ENCODE measurements at places on chromosomes 7 and 10.

DNA sequence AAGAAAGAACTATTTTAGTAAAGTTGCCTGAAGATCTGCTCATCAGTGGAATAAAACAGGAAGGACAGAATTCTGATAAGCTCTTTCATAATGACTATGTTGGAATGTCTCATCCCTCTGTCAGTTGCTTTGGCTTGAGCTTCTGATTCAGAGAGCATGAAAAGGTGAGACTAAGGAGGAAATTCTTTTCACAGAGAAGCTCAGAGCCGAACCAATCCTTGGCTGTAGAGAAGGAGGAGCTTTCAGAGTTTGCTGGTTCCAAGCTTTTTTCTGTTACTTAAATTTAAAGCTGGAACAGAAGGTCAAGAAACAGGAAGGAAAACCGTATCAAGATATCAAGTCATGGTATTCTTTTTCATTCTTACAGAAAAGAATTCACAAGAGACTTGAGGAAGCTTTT is 24.0 kb downstream of the GSTO2 start:
- DNase-seq, result no peak

DNA sequence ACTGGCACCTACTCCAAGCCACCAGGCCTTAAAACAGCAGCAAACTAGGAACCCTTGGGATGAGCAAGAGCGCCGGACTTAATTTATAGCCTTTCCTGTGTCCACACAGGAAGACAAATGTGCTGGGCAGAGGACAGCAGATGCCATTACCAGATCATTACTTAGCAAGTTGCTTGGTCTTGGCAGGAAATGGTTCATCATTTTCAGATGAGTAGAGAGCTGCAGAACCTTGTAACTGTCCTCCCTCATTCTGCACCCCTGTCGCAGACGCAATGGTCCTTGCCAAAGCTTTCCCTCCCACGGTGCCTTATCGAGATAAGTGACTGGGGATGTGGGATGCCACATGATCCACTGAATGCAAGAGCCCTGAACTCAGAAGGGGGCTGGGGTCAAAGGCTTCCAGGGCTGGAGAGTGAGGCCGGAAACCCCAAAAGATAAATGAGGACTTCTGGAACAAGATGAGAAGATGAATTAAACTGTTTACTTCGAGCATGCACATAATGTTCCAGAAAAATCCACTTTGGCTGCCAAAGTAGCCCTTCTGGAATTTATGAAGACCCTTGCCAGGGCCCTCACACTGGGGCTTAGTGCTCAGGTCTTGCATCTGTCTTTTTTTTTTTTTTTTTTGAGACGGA is 145.6 kb upstream of the ZNF32 start:
- no peak for DNase-seq

GRCh38 chr7:96017877-96018276 is 245.5 kb downstream of the DYNC1I1 start:
- no peak for DNase-seq

DNA sequence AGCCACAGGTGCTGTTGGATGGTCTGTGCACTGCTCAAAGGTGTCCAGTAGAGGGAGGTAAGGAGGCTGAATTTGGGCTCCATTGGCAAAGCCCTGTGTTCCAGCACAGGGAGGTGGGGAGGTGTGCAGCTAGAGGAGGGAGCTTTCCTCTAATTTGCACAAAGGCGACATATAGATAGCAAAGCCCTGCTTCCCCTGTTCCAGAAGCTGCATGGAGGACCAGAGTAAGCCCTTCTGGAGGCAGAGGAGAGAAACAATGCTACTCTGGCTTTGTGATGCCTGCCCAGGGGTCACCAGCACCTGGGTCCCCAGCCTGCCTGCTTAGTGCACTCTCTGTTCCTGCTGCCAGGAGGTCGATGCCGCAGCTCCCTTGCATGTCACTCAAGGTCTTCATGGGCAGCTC is 3.4 kb upstream of the ARHGAP22 start:
- no peak for DNase-seq

- DNase-seq, result no peak
Measured at GRCh38 chr7:134945691-134946090, 40.6 kb upstream of the AGBL3 start.

GRCh38 chr10:108817584-108817983 is 1105.7 kb downstream of the XPNPEP1 start:
- no peak for DNase-seq

- no peak for DNase-seq
Measured at GRCh38 chr10:24350070-24350921, 141.4 kb downstream of the KIAA1217 start.

DNA sequence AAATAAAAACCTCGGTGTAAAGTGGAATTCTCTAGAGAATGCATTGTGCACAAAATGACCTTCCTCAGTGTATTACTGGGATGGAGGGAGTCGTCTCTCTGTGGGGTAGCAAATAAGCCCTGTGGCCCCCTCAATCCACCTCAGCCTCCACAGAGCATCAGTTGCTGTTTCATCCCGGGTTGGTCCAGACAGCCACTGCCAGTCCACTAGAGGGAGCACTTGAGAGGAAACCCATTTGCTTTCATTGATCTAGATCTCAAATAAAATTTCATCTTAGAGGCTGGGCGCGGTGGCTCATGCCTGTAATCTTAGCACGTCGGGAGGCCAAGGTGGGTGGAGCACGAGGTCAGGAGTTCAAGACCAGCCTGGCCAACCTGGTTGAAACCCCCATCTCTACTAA is 1128.7 kb downstream of the CNTNAP2 start:
- no peak for DNase-seq

DNA sequence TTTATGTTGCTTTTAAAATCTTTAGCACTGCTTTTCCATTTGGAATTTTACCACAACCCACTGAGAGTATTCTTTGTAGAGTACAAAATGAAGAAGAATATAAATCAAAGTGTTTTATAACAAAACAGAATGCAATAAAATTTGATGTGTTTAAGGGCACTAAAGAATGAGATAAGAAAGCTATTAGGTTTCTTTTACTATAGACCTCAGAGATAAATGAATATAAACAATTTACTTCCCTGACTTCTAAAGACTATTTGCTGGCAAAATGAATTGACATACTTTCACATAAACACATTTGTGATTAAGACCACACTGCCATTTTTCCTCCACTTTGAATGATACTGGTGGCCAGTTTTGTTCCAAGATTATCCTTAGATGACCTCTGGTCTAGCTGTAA is 124.5 kb downstream of the ITGA8 start:
- DNase-seq, result no peak

DNA sequence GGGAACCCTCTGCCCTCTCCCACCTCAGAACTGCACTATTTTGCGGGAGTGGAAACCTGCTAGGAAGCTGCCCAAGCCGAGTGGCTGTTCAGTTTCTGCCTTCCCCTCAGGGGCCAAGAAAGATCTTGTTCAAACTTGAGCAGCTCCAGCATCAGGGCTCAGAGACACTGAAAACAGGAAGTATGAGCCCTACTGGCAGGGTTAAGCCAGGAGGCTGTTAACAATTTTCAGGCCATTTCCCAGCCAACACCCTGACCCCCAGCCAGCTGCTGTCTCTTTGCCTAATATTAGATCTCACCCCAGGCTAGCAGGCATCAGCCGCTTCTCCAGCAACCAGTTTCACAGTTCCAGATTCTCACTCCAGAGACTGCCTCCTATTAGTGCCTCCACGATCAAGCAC is 9.2 kb downstream of the PLAU start:
- no peak for DNase-seq

DNA sequence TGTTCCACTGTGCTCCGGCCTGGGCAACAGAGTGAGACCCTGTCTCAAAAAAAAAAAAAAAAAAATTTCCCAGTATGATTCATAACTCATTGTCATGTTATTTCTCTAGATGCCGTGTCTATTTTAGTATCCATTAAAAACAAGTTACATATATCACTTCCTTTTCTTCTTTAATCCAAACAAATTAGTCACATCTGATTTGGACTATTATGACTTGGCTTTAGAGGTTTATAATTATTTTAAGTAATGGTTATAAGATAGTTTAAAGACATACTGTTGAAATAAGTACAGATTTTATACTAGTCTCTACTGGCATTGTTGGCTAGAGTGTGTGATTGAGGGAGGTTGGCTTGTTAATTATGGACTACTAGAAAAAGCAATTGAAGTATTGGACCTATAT is 53.3 kb downstream of the ZMYND11 start:
- DNase-seq, result no peak

GRCh38 chr10:124943301-124944092 is 1.6 kb downstream of the ZRANB1 start:
- no peak for DNase-seq

GRCh38 chr10:122206471-122207065 is 64.5 kb upstream of the BTBD16 start:
- no peak for DNase-seq

- no peak for DNase-seq
Measured at GRCh38 chr7:28156401-28156800, 24.2 kb downstream of the JAZF1 start.

GRCh38 chr7:5694912-5695726 is 86.3 kb downstream of the RNF216 start:
- no peak for DNase-seq

- no peak for DNase-seq
Measured at GRCh38 chr7:80207501-80207900, 72.9 kb downstream of the GNAI1 start.

GRCh38 chr7:124718032-124718766 is 47.4 kb downstream of the GPR37 start:
- DNase-seq, result no peak

- peak; percentile 66 for DNase-seq
Measured at GRCh38 chr10:72319416-72320254, 35.1 kb downstream of the DNAJB12 start.

DNA sequence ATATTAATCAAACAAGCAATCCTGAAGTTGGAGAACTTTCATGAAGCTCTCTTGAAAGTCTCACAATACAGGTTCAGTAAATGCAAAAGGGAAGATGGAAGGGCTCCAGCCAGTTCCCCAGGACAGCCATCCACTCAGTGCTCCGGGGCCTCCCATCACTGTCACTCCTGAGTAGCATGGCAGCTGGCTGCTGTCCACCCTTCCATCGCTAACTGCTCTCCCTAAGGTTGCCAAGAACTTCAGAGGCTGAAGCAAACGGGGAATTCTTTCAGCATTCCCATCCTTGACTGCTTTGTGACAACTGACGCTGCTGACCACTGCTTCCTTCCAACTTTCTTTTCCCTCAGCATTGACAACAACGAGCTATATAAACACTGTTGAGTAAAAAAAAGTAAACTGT is 69.1 kb downstream of the VPS41 start:
- DNase-seq, result no peak

GRCh38 chr7:52320610-52321009 is 714.8 kb upstream of the POM121L12 start:
- no peak for DNase-seq

- DNase-seq, result no peak
Measured at GRCh38 chr10:3935141-3935540, 150.1 kb upstream of the KLF6 start.

GRCh38 chr7:19560111-19560883 is 148.5 kb downstream of the POLR1F start:
- DNase-seq, result no peak

DNA sequence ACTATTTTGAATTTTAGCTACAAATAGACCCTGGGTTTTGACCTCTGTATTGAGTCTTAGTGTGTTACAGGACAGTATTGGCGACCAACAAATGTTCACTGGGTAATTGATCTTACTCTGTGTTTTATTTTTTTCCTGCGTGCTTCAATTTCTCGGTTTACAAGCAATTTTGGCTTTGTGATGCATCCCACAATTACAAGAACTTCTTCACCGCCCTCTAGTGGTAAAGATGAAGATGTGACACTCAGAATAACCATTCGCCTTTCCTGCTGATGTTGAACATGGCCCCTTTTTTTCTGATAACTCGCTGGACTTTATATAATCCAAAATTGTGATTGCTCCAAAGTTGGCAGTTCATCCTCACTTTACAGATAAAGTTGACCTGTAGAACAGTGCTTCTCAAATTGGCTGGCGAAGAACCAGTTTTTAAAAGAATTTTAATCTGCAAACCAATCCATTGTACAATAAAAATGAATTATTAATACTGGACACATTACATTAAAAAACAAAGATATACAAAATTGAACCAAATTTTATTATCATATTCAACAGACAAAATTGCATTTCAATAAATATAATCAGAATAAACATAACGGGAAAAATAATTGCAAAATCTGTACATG is 20.2 kb upstream of the SMC3 start:
- peak; percentile 28 for DNase-seq

GRCh38 chr10:15877836-15878576 is 17.7 kb upstream of the MINDY3 start:
- DNase-seq, result no peak

- no peak for DNase-seq
Measured at GRCh38 chr7:155261031-155261985, 36.4 kb upstream of the INSIG1 start.

DNA sequence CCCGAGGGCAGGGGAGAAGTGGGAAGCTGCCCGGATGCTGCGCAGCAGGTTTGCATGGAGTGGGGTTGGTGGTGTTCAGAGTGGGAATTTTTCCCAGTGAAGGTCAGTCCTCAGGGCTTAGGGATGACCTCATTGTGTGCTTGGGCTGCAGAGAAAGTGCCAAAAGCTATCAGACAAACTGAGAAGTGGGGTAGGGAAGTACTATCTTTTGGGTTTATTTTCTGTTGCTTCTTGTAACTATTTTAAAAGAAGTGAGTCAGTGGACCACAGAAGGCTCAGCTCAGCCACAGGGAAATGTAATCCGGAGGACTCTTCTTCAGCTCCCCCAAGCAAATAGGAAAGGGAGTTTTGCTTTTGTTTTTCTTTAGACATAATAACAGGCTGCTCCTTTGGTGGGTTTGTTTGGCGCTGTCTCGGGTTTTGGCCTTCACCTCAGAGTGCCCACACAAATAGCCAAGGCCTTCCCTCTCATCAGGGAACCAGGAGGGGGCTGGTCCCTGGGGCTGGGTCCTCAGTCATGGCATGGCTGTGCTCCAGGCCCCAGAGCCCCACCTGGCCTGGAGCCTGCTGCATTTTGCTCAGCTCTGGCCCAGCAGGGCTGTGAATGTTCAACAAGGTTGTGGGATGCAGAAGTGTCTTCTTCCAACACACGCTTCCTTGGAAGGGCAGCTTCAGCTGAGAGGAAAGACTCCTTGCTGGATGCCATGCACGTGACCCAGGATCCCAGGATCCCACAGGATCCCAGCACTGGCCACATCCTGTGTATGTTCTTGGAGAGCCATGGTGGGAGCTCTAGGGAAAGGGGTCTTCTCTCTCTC is 5.4 kb upstream of the FAM170B start:
- no peak for DNase-seq

DNA sequence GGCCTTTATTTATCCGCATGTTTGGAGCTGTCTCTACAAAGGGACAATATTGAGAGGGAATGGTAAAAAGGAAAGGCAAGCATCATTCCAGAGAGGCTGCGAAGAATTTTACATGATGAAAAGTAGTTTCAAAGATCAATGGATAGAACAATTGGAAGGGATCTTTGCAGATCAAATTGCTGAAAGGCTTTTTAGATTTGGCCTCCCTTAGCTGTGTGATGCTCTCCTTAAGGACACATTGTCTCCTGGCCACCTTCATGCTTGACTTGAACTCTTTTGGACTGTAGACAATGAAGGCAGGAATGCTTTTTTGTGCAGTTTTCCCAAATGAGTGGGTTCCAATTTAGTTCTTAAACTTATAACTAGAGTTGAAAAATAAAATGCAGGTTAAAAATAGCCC is 344.7 kb downstream of the ARL4A start:
- DNase-seq, result no peak

- DNase-seq, result no peak
Measured at GRCh38 chr10:120480065-120480600, 23.1 kb downstream of the PLPP4 start.

- no peak for DNase-seq
Measured at GRCh38 chr10:63677001-63677400, 155.8 kb downstream of the REEP3 start.

GRCh38 chr10:74973741-74974392 is 137.6 kb upstream of the SAMD8 start:
- DNase-seq, result no peak

GRCh38 chr7:133829336-133829897 is 297.7 kb upstream of the LRGUK start:
- DNase-seq, result no peak
